Stimulated activated CD4-positive, alpha-beta T cell treated with anti-CD3 and anti-CD28 coated beads, Interleukin-15, amount 100 ng/mL, for 24 hours (primary cell): ENCODE measurements at places on chromosomes 2 and 18.

- DNase-seq = peak; percentile 33
Measured at GRCh38 chr2:241111440-241111805, 9.3 kb upstream of the MTERF4 start.

- no peak for DNase-seq
Measured at GRCh38 chr2:180208841-180209240, 201.7 kb upstream of the CWC22 start.

DNA sequence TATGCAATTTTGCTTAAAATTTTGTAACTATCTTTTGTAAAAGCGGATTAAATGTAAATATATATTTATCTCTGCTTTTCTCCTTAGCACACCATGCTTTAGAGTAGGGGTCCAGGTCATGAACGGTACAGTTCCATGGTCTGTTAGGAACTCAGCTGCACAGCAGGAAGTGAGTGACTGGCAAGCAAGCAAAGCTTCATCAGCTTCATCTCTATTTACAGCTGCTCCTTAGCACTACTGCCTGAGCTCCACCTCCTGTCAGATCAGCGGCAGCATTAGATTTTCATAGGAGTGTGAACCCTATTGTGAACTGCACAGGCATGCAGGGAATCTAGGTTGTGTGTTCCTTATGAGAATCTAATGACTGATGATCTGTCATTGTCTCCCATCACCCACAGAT is 959.0 kb upstream of the SLC39A10 start:
- DNase-seq = no peak

DNA sequence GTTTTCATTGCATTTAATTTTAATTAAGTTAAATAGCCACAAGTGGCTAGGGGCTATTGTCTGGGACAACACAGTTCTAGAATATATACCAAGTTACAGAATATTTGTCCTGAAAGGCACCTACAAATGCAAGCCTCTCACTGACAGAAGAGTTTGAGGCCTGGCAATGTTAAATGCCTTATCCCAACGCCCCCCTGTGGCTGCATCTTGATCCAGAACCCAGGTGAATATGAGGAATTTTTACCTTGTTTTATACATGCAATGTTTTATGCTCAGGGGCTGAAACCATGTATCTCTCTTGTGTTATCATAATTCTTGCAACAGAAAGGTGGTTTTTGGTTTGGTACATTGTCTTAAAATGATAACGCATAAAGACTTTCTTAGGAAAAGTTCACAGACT is 71.8 kb upstream of the SEC11C start:
- DNase-seq = peak; percentile 46

DNA sequence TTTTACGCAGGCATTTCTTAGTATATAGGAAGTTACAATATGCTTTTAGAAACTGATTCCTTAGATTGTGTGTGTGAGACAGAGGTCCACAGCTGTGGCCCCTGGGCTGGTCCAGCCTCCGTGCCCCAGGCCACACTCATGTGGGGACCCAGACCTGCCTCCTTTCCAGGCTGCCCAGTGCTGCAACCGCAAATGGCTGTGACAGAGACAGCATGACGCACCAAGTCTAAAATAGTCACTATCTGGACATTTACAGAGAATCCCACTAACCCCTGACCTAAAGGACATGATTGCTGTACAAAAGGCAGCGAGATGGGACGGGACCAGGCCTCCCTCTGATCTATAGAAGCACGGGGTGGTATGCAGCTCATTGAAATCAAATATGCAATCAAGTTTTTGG is 152.2 kb downstream of the TMEM18 start:
- DNase-seq = no peak

- DNase-seq = no peak
Measured at GRCh38 chr2:229170171-229170570, 100.9 kb downstream of the PID1 start.

DNA sequence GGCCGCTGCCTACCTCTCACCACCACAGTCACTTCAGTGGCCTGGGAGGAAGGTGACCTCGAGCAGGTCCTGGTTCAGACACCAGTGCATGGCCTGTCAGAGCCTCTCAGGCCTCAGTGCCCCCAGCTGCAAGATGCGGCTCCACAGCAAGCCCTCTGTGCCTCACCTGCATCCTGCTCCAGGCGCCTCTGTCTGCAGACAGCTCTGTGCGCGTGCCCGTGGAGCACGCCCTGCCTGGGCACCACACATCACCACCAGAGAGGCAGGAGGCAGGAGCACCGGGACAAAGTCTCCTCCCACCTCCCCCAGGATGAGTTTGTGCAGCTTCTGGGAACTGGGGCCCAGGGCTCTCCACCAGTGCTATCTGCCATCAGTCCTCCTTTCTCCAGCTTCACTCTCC is 98.7 kb downstream of the TFCP2L1 start:
- DNase-seq = no peak

GRCh38 chr2:26429779-26430578 is 28.3 kb downstream of the DRC1 start:
- DNase-seq = no peak

GRCh38 chr2:221780281-221780688 is 208.2 kb upstream of the EPHA4 start:
- DNase-seq = no peak

DNA sequence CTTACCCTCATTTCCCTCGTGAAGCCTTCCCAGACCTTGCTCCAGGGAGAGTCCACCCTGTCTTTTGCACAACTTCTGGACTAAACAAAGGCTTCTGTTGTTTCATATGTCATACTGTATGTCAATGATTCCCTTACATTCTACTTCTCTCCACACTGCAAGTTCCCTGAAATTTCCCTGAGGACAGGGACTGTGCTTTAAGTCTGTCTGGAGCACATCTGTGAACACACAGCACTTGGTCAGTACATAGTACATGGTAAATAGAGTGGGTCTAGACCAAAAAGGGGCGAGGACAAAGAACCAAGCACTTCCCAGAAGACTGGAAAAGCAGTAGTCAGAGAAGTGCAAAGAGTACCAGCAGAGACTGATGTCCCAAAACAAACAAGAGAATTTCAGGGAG is 23.7 kb upstream of the IMPA2 start:
- no peak for DNase-seq

- DNase-seq = no peak
Measured at GRCh38 chr2:233855345-233855744, 1.0 kb upstream of the HJURP start.

DNA sequence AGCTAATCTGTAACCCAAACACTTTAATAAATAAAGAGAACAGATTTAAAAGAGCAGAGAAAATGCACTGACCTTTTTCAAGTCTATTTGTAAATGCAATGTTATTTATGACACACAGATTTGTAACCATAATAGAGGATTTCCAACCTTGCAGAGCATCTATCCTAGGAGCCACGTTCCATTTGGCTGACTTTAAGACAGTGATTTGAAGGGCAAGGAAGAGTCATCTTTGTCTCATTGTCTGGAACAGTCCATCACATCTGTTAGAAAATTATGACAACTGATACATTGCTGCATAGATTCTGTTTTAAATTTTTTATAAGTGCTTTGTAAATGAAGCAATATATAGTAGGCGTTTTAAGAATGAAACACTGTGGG is 90.8 kb upstream of the L3MBTL4 start:
- no peak for DNase-seq

DNA sequence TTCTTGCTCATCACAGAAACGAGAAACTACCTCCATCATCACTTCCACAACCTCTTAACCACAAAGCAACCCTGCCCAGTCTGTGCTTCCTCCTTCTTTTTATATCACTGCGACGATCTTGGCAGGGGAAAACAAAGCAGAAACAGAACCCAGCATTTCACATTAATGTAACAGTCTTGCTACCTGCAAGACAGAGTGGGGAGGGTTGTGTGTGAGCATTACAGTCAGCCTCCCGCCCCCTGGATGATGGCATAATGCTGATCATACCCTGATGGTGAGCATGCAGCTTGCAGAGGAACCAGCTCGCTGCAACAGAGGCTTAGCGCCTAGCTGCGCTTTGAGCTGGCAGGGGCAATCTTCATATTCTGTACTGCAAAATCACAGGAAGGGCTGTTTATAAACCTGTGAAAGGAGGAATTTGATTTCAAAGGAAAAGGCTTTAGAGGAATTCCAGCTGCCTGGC is 376.1 kb downstream of the IRS1 start:
- peak; percentile 64 for DNase-seq

GRCh38 chr2:156818221-156818620 is 382.0 kb downstream of the GPD2 start:
- DNase-seq = no peak

GRCh38 chr18:67109535-67109934 is 407.0 kb downstream of the DSEL start:
- DNase-seq = no peak

- DNase-seq = peak; percentile 73
Measured at GRCh38 chr2:238720232-238720672, 127.6 kb upstream of the TWIST2 start.

DNA sequence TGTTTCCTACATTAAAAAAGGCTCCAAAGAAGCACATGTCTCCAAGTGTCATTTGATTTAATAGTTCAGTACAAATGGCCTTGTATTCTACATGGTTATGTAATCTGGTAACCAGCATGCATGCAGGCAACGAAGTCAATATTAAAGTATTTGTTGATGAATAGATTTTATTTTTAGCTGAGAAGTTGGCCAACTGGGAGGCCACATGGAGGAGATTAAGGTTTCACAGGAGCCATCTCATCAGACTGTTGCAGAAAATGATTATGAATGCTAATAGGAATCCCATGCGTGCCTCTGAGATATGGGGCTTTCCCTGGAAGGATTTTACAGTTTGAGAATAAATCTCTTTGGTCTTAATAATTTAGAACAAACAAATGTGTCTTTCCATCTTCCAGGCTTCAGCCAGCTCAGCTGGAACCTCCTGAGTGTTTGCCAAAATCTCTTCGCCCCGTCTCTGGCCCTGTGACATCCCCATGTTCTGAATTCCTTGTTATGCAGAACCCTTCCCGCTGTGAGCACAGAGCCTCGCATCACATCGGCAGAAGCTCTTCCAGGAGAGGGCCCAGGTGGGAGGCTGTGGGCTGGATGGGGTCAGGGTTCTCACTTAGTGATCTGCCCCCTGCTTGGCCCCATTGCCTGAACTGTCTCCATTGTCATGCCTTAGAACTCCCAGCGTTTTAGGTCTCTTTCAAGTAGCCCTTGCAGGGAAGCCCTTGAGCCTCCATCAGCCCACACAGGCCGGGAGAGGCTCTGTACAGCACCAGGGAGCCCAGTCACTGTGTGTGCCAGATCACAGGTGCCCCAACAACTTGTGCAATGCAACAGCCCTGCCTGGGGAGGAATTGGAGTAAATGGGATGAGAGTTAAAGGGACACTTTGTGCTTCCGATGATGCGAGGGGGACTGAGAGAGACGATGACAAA is 190.5 kb upstream of the TWIST2 start:
- no peak for DNase-seq

DNA sequence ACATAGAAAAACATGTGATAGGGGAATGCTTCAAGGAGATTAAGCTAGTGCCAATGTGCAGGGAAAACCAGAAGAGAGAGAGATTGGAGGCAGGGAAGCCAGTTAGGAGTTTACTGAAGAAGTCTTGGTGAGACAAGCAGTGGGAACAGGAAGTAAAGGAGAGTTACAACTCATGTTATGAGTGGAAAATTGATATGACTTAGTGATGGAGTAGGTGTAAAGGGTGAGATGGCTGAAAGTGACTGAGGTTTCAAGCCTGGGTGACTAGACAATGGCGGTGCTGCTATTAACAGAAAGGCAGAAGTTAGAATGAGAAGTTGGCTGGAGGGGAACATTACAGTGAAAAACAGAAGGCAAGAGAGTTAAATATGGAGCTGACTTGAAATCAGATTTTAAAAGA is 16.5 kb downstream of the DOK1 start:
- DNase-seq = peak; percentile 45

DNA sequence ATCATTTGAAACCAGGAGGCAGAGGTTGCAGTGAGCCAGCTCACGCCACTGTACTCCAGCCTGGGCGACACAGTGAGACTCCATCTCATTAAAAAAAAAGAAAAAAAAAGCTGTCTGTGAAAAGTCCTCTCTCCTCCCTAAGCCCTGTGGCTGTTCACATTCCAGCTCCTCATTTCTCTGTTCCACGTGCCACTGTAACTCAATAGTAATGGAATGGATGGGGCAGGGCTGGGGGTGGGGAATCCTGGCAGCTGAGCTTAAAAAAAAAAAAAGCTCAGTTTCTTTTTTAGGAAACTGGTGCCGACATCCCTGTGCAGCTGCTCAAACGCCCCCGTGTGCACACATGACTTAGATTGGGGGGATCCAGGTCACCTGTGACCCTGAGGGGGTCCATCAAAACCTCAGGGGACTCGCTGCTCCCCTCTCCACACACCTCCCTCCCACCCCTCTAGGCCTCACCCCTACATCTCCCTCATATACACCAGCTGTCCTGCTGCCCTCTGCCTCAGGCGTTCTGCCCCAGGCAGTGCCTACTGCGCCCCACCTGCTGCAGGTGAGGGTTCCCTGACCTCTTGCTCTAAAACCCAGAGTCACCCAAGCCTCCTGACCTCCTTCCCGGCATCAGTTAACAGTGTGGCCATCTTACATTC is 255.4 kb downstream of the AGAP1 start:
- no peak for DNase-seq

- no peak for DNase-seq
Measured at GRCh38 chr2:182915369-182916326, 49.2 kb upstream of the FRZB start.

DNA sequence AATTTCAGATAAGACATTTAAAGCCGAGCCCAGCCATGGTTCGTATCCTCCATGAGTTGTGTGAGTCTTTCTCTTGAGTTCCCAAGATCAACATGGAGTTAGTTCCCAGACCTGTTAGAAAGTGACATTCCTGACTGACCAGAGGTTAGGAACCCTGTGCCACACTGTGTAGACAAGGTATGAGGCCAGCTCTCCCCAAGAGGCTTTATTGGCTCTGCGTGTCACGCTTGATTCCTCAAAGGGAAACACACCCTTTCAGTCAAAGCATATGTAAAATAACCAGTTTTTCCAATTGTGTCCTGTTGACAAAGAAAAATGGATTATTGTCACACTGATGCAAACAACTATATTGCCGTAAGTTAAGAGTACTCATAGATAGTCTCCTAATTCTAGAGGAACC is 1.2 kb downstream of the SULT1C3 start:
- no peak for DNase-seq

GRCh38 chr2:229270551-229271410 is at the start of gene PID1:
PID1 (minus strand) TSS chr2:229271287; CDS start chr2:229271043, 244 bp downstream.
- no peak for DNase-seq

GRCh38 chr2:23595601-23596251 is 210.7 kb downstream of the KLHL29 start:
- DNase-seq = no peak

GRCh38 chr2:68151037-68151436 is 6.7 kb upstream of the PNO1 start:
- DNase-seq = no peak

DNA sequence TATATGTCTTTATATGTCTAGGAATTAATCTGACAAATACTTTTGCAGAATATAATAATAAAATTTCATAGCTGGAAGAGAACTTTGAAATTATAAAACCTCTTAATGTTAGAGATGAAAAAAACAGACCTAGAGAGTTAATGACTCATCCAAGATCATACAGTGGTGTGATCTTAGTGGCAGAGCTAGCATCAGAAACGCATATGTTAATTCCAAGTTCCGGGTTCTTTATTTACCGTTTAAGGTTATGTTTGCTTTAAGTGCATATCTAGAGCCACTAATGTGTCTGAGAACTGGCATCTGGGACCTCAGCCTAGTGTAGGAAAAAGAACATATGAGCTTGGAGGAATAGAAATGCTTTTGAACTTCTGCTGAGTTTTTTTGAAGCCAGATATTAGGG is 24.3 kb downstream of the CERS6 start:
- DNase-seq = no peak
